ENCODE measurements at places on chromosomes 1 and 21. TPM values are rescaled to one million over a fixed set of nuclear protein-coding genes. Genes with fewer than 3 reads are reported as not detected.
A peak's percentile ranks its signal among the peaks of the same experiment; 100 is the strongest.

Gene COL24A1
- total RNA-seq, result 2.8 TPM

DNA sequence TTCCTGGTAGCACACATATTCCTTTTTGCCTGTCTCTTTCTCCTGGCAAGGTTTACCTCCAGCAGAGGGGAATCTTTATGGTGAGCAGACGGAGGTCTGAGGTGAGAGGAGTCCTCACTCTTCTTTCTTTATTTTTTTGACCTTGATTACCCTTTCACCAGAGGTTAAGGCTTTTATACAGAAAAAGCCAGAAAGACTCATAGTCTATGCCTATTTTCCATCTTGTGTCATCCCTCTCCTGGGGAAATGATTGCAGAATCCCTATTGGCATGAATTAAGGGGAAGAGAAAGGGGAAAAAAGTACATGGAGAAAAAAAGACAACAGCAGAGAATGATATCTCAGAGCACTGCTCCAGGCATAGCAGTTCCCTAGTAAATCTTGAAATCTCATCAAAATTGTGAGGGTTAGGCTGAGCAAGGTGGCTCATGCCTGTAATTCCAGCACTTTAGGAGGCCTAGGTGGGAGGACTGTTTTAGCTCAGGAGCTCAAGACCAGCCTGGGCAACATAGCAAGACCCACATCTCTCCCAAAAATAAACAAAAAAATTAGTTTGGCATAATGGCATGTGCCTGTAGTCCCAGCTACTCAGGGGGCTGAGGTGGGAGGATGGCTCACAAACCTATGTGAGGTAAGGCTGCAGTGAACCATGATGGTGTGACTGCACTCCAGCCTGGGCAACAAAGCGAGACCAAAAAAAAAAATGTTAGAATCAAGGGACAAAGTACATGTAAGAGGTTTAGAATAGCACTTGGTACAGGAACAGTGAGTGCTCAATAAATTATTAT lies 1.2 kb upstream of the XPR1 start:
- H3K27me3 ChIP-seq, result no peaks in the 10 kb centered on the region
- no peak overlapping the region for H3K4me3 ChIP-seq
- DNase-seq, result no peak

Gene OLIG2
- total RNA-seq, result 0.46 TPM

DNA sequence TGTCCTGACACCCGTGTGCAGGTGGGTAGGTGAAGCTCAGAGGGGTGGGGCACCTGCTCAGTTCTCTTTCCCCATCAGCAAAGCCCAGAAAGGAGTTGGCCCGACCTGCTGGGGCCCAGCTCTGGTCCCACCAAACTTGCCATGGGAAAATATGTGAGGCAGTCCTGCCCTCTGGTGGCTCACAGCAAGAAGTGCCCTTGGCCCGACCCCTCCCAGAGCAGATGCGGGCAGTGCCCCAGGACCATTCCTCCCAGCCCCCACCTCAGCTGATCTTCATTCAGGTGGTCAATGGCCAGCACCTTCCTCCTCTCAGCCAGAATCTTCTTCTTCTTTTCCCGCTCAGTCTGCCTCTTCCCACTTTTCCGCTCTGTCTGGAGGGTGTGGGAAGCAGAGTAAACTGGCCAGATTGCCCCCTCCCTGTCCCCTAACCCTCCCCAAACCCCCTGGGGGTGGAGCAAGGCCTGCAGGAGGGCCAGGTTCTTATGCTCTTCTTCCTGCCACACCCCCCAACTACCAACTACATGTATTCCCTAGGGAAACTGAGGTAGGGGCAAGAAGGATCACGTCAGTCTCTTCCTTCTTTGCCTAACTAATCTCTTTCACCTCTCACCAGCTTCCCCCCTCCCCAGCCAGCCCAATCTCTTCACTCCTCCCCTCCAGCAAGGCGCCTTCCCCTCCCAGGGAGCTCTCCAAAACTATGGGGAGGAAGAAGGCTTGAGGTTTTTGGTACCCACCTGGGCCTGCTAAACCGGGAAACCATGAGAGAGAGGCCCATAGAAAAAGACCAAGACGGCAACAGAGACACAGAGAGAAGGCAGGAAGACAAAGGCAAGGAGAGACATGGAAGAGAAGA lies 15.6 kb downstream of the TNNT2 start:
- peaks cover 4% of the 10 kb centered on the region for H3K27me3 ChIP-seq
- H3K4me1 ChIP-seq, result peaks cover 12% of the 10 kb centered on the region
- no peaks in the 10 kb centered on the region for H3K36me3 ChIP-seq

DNA sequence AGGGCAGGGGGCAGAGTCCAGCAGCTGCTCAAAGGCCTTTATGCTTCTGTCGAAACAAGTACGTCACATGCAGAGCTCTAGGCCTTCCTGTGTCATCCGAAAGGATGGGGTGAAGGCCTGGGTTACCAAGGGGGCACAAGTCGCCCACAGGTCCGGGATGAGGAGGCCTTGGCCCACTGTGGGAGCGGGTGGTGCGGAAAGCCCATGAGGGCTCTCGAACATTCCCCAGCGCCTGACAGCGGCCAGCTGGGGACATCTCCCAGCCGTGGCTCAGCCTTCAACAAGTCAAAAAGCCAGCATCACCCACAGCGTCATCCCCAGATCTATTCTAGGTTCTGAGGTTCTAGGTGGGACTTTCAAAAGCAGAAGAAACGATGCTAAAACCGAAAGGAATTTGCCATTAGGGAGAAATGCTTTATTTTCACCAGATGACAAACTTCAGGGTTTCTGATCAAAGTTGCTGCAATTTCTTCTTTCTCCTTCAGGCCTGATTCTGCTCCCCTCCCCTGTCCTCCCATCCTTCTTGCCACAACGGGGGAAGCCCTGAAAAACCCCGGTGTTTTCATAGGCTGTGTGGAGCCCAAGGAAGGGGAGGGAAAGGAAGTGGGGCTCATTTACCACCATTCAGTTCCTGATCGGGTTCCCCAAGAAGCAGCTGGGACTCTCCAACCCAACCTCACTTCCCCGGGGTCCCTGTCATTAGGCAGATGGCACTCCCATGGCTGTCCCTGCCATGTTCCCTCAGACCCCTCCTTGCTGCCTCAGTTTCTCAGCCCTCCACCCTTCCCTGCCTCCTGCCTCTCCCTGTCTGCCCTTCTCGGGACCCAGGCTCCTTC lies 17.6 kb downstream of the GPR137B start:
- no peak overlapping the region for H3K27ac ChIP-seq
- H3K36me3 ChIP-seq, result peaks cover 10% of the 10 kb centered on the region
- H3K27me3 ChIP-seq, result no peaks in the 10 kb centered on the region

DNA sequence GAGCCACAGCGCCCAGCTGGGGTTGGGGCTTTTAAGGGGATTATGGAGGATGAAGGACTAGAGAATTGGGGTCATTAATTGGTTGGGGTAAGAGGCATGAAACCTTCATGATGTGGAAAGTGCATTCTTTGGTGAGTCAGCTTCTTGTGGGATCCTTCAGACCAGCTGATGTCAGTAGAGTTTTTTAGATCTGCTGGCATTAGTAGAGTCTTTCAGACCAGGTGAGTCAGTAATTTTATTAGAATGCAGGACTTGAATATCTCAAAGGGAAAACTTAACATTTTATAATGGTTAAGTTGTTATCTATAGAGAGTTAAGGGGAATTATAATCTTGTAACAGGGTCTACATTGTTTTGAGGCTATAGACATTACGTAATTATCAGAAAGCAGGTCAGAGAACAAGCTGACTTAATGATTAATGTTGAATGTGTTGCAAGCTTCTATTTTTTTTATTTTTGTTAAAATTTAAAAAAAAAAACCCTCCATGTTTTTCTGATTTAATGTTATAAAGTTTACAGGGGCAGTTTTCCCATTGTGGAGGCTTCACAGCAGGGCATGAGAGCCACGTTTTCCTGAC lies 160.9 kb upstream of the FMN2 start:
- H3K27me3 ChIP-seq, result peaks cover 8% of the 10 kb centered on the region

GRCh38 chr1:180482425-180483275 lies 19.7 kb downstream of the ACBD6 start:
- peaks cover 10% of the 10 kb centered on the region for H3K4me1 ChIP-seq
- H3K4me3 ChIP-seq, result no peak overlapping the region
- DNase-seq, result no peak
- H3K27ac ChIP-seq, result no peak overlapping the region
- peaks cover 16% of the 10 kb centered on the region for H3K36me3 ChIP-seq
- H3K27me3 ChIP-seq, result no peaks in the 10 kb centered on the region

Gene MYBPH
- total RNA-seq, result not detected

GRCh38 chr1:219928791-219929118 lies 398 bp upstream of the SLC30A10 start:
- peaks cover 10% of the 10 kb centered on the region for H3K4me1 ChIP-seq
- H3K36me3 ChIP-seq, result no peaks in the 10 kb centered on the region
- H3K27ac ChIP-seq, result no peak overlapping the region

DNA sequence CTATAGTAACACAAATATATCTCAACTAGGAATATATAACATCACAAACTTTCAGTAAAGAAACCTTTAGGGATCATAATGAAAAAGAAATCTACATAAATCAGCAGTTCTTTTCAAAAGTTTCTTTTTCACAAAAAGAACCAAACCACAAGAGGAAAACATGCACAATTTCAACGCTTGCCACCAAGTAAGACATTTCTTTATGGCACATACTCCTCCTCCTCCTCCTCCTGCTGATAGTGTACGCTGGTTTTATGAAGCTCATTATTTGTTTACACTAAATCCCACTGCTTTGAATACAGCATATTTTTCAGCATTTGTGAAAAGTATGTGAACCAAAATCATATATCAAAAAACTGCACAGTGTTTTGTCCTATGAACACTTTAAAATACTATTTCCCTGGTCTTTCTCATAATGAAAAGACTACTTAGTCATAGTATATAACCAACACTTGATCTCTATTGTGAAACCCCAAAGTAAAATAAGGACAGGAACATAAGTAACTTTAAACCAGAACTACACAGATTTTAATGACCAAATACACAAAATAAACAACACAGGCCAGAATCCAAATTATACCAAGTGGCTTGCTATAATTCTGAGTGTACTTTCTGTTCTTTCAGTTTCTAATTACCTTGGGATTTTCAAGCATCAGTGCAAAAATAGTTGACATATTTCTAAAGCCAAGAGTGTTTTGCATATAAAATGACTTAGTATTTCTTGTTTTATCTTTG lies 184.2 kb downstream of the EIF4G3 start:
- H3K4me1 ChIP-seq, result peaks cover 32% of the 10 kb centered on the region
- peak overlapping the region; percentile 83 for H3K27ac ChIP-seq
- no peaks in the 10 kb centered on the region for H3K27me3 ChIP-seq
- DNase-seq, result no peak
- peaks cover 1% of the 10 kb centered on the region for H3K36me3 ChIP-seq

- no peaks in the 10 kb centered on the region for H3K27me3 ChIP-seq
- H3K36me3 ChIP-seq, result no peaks in the 10 kb centered on the region
- H3K4me1 ChIP-seq, result peaks cover 20% of the 10 kb centered on the region
- DNase-seq, result no peak
- H3K4me3 ChIP-seq, result no peak overlapping the region
Observed at GRCh38 chr1:55571767-55572166, 356.6 kb upstream of the USP24 start.
